ENCODE measurements at places on chromosomes 7 and 10.

DNA sequence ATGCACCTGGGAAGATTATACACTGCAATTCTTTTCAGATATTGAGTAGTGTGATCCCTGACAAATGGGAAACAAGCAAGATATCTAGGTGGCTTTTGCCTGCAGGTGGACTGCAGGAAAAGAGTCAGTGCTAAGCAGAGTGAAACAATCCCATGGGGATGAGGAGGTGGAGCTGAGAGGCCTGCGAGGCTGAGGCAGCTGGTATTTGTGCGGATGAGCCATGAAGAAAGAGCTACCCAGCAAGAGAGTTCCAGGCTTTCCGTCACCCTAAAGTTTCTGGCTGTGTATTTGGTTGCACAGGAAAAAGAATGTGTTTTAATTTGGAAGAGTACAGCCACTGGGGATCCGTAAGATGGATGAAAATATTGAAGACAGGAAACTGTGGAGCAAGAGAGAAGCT lies 714.1 kb upstream of the COBL start:
- no peak for DNase-seq

DNA sequence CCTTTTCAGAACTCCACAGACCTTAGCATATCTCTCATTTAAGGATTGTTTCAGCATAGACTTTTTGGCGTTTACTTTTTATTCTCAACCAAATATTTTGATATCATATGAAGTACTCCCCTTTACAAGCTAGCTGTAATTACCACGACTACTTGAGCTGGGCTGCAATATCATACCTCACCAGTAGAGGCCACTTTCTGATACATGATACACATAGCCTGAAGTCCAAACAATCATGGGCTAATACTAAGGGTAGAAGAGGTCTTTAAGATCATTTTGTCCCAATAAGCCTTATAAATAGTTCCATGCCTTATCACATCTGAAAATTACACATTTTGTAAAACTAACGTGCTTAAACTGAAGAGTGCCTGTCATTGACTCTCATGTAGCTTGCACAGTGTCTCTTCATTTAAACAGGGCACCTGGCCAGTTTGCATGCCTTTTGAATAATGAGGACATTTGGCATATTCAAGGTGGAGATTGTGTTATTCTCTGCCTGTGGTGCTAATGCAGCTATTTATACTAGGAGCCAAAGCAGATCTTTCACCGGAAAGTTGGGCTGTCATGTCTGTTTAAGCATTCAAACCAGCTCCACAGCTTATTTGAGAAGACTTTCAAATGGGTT lies 403.7 kb upstream of the ZMIZ1 start:
- no peak for DNase-seq

- DNase-seq = no peak
These were observed 1243.1 kb downstream of the GATA3 start for GRCh38 chr10:9297580-9297979.

- no peak for DNase-seq
These were observed 16.7 kb upstream of the DMBT1 start for GRCh38 chr10:122543676-122544445.

- no peak for DNase-seq
These were observed 84.2 kb downstream of the TBXAS1 start for GRCh38 chr7:139913021-139913844.

- no peak for DNase-seq
These were observed 12.4 kb downstream of the DIP2C start for GRCh38 chr10:677038-677437.

- DNase-seq = no peak
These were observed 203.7 kb downstream of the DIP2C start for GRCh38 chr10:485776-486175.

DNA sequence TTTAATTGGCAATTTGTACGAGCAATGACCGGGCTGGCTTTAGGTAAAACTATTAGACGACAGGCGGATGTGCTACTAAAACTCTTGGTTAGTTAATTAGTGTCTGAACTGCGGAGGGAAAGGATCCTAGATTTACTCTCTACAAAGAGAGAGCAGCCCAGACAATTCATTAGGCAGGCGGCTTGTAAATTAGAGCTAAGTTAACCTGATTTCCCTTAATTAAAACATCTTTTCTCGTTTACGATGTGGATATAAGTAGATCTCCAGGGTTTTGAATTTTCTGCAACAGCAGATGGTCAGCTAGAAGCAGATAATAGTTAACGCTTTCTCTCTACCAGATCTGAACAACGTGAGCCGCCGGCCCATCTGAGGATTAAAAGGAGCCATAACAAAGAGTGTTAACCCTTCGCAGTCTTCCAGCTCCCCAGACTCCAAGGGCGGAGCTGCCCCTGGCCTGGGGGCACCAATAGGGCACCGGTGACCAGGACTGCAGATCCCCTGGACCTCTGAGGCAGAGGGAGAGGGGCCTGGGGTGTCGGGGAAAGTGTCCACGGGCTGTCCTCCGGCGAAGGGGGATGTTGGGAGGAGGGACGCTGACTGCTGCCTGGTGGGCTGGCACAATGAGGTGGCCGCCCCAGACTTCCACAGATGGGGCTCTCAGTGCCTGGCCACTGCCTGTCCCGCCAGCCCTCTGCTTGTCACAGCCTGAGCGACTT lies 6.3 kb upstream of the UNCX start:
- DNase-seq = no peak
